Iris pigment epithelial cell (primary cell): ENCODE measurements at places on chromosomes 3 and 15.

DNA sequence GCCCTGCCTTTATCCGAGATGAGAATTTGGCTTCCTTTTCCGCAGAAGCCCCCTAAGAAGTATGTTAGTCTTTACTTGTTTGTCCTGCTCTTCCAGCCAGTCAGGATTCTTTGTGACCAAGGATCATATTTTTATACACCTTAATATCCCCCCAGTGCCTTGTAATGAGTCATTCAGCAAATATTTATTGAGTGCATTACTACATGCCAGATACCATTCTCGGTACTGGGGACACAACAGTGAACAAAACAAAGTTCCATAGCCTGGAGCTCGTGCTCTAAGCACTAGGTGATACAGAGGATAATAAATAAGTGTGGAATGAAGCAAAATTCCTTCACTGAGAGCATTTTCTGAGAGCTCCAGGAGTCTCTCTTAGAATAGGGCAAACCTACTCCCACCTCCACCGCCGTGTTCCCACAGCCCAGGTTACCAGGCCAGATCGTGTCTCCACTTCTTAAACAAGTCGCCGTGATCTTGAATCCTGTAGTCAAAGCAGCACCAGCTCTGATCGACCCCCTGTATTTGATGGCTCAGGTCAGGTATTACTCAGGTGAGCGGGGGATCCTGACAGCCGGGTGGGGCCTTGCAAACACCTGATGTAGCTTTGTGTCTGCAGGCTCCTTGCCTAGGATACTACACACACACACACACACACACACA is 18.5 kb downstream of the TTC21A start:
- peak; percentile 44 for DNase-seq

DNA sequence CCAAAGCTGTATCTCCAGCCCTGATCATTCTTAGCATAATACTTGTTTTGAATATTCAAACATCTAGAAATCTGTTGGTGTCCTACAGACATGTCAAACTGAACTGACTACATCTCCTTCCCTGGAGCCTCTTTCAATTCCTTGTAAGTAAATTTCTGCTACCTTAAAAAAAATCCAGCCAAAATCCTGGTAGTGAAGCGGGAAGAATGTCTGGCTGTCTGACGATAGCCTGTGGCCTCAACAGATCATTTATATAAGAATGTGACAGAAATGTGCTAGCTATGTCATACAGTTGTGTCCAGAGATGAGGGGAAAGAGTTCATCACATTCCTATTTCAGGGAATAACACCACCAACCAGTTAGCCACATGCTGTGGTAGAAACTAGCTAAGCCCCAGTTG is 18.6 kb upstream of the TM6SF1 start:
- no peak for DNase-seq

DNA sequence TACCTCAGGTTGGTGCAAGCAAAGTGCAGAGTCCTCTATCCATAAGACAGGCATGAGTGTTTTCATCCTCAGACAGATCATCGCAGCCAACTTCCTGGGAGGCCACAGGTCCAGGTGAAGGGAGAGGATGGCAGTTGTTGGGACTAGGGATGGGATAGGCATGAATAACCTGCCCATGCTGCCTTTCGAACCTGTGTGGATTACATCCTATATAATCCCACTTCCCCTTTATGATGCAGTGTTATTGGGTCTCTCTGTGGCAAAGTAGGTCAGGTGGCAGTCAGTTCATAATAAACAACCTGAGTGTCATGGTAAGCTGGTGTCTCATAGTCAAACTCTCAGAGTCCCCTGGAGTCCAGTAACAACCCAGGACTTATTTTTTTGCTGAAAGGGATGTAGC is 40.4 kb downstream of the CCR3 start:
- DNase-seq = no peak

- DNase-seq = no peak
These were observed 385.6 kb downstream of the NR2F2 start for GRCh38 chr15:96716075-96716474.

GRCh38 chr3:45092132-45093031 is 53.8 kb downstream of the CDCP1 start:
- peak; percentile 92 for DNase-seq

DNA sequence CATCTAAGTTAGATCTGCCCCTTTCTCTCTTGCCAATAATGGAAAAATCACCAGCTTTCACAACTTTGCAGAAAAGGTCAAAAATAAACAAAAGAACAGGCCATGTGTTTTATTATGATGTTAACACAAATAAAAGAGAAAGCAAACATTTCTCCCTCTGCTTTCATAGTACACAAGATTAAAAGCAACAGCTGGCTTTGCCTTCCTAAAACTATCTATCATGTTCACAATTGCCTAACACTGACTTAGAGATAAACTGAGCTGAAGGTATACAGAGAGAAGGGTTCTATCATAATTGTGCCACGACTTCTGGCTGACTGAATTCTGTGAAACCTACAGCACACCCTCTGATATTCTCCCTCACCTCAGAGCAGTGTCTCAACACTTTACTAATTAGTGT is 29.4 kb downstream of the AADAC start:
- peak; percentile 37 for DNase-seq

- peak; percentile 64 for DNase-seq
These were observed 203.3 kb downstream of the MBNL1 start for GRCh38 chr3:152471814-152472671.

DNA sequence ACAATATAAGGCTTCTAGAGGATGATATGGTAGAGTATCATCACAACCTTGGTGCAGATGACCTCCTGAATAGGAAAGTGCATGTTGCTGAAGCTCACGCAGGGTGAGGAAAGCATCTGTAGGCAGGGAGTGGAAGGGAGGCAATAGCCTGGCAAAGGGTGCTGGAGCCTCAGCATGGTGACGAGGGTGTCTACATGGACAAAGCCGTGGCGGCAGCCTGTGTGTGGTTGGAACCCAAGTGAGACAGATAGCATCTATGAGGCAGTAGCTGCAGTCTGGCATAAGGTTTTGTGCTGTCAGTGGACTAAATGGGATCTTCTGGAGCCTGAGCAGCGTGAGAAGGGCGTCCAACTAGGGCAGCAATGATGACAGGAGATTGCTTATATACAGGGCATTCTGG is 132.5 kb downstream of the DLG1 start:
- no peak for DNase-seq

DNA sequence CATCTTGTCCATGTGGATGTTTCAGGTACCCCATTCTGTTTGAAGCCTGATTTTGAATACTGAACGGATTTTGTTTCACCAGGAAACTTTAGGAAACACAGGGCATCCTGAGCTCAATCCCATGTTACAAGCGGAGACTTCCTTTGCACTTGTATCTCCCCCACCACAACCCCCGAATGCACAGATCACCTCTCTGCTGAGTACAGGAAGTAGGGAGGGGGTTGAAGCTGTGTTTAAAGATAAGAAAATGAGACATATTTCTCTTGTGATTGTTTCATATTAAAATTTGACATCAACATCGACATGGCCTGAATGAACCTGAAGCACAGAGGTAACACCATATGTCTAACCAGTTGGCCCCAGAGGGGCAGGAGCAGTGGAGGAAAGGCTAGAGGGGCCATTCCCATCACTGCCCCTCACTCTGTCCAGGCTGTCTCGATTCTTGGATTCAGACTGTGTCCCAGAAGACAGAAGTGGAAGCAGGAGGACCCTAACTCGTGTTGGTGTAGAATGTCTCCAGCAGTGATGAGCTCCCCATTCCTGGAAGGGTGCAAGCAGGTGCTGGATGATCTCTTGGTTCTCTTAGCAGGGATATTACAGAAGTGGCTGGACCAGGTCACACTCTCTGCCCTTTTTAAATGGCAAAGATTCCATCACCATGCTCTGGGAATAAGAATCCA is 59.6 kb upstream of the IQSEC1 start:
- no peak for DNase-seq

DNA sequence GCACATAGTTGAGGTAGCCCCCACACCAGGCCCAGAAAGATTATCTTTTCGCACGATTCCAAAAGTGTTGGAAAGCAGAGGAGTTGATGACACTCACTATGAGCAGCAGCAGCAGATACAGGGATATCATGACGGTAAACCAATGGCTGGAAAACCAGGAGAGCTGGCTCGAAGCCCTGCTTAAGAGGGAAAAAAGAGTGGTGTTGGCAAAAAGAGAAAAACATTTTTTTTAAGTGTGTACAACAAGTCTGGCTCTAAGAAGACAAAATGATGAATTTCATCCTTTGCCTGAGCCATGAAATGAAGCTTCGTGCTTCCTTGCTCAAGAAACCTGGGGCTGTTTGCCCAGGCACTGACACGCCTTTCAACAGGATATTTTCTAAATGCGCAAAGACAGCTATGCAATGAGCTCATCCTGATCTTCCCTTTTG is 27.3 kb downstream of the PARP16 start:
- no peak for DNase-seq

DNA sequence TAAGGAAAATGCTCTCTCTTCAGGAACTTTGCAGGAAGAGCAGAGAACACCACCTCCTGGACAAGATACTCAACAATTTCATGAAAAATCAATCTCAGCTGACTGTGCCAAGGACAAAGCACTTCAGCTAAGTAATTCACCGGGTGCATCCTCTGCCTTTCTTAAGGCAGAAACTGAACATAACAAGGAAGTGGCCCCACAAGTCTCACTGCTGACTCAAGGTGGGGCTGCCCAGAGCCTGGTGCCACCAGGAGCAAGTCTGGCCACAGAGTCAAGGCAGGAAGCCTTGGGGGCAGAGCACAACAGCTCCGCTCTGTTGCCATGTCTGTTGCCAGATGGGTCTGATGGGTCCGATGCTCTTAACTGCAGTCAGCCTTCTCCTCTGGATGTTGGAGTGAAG is 200.5 kb downstream of the AKAP13 start:
- DNase-seq = peak; percentile 35

- peak; percentile 83 for DNase-seq
These were observed 24.4 kb upstream of the COPG1 start for GRCh38 chr3:129224984-129225393.

DNA sequence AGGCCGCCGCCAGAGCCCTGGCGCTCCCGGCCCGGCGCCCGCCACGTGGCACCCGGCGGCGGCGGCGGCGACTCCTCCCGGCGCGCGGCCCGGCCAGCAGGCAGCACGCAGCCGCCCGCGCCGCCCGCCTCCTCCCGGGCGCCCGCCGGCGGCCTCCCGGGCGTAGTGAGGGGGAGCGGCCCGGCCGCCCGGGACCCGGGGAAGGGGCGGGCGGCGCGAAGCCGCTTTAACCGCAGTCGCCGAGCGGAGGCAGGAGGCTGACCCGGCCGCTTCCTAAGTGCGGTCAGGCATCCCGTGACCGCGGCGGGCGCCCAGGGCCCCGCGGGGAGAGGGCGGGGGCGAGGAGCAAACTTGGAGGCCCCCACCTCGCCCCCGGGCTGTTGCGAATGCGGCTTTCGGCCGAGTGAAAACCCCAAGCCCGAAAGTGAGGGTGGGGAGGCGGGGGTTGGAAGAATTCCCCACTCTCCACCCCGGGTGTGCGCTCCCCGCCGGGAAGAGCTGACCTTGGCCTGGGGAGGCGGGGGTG is 1.7 kb upstream of the HES1 start:
- DNase-seq = peak; percentile 89

DNA sequence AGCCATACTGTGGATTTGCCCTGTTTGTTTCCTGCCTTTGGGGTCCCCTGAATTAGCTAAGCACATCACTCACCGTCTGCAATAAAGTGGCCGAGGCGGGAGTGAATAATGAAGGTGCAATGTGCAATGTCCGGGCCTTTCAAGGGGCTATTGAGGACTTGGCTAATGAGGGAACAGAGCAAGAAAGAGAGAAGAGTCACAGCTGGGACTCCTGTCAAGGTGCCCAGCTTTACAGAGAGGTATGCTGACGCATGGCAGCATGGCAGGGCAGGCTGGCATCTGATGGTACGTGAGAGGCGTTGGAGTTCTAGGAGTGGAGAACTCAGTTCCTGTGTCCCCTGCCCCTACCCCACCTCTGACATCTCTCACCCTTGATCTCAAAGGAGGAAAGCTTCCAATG is 13.8 kb upstream of the ATP2B2 start:
- DNase-seq = no peak

- no peak for DNase-seq
These were observed 34.4 kb downstream of the CASR start for GRCh38 chr3:122217901-122218300.

DNA sequence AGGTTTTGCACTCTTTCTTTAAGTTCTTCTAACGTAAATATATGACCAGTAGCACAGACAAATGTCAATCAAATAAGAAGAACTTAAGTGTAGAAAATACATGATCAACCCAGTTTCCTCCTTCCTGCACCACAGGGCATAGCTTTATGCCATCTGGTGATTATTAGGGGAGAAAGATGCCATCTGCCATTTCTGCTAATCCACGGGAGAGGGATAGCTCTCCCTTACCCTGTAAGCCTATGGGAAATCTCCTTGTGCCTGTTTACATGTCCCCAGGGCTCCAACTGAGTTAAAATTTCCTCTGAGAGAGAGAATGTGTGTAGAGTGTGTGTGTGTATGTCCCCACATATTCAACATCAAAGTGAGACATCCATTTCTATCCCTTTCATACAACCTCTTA is 135.9 kb downstream of the RSL24D1 start:
- no peak for DNase-seq

DNA sequence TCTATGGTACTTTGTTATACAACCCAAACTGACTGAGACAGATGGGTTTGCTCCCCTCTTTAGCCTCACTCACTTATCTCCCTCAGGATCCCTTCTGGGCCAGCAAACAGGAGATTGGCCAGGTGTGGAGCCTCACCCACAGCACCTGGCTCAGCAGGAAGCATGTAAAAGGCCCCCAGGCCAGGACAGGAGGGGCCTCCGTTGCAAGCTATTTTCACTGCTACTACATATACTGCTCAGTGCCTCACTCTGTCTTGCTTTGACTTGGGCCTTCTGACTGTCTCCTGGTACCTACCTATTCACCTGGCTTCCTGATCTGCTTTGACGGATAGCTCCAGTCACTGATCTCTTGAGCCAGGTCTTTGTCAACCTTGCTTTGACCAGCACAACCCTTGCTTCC is 20.4 kb upstream of the TPM1 start:
- no peak for DNase-seq

DNA sequence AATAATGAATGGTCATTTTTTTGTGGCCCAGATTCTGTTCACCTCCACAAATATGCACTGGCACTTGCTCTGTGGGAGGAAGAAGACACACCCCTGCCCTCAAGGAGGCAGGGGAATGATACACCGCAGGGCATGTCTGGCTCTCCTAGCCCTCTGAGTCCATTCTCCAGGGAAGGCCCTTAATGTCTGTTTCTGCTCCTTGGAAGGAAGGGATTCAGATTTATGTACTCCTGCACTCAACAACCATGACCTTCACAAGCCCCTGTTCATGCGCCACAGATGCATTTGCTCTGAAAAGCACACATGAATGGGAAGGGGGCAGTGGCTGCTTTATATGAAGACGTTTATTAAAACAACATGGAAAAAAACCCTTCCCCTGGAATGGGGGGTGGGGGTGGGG is 333.8 kb downstream of the EPHB1 start:
- no peak for DNase-seq

DNA sequence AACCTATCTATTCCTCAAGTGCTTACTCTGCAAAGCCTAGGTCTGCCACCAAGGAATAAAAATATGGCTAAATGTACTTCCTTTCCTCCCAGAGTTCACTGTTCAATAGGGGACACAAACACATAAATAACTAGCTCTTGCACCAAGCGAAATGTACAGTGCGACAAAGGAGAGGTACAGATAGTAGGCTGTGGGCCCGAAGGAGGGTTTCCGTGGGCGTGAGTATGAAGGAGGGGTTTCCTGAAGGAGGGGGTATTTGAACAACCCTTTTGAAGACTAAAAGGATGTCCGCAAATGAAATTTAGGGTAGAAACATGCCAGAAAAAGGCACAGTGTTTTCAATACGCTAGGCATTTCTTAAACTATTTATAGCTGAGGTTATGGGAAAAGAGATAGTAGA is 207.9 kb downstream of the LPP start:
- DNase-seq = no peak

- DNase-seq = no peak
These were observed 208.9 kb upstream of the TPM1 start for GRCh38 chr15:62833646-62834045.

GRCh38 chr3:60932643-60933042 is 318.6 kb downstream of the FHIT start:
- DNase-seq = peak; percentile 25
